ENCODE measurements at places on chromosomes 3 and 15.

GRCh38 chr3:114671741-114672510 lies 378.1 kb downstream of the TIGIT start:
- DNase-seq: no peak

GRCh38 chr3:167855306-167855705 lies 119.8 kb downstream of the SERPINI1 start:
- DNase-seq: no peak

- DNase-seq: no peak
These were observed 29.4 kb downstream of the TP53BP1 start for GRCh38 chr15:43463507-43463906.

DNA sequence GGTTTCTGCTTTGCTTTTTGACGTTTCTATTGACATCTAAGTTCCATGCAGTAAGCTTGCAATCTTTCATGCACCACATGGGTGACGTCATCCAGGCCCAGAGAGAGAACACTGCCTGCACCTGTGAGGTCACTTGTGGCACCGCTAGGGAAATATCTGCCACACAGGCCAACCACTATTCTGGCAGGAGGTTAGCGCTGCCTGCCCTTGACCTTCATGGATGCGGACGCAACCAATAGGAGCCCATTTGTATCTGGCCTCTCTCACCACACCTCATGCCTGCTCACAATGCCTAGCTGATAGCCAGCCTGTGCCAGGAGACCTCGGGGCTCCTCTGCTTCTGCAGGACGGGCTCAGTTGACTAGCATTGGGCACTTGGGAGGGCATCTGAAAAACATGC lies 55.8 kb upstream of the PRR23E start:
- no peak for DNase-seq

DNA sequence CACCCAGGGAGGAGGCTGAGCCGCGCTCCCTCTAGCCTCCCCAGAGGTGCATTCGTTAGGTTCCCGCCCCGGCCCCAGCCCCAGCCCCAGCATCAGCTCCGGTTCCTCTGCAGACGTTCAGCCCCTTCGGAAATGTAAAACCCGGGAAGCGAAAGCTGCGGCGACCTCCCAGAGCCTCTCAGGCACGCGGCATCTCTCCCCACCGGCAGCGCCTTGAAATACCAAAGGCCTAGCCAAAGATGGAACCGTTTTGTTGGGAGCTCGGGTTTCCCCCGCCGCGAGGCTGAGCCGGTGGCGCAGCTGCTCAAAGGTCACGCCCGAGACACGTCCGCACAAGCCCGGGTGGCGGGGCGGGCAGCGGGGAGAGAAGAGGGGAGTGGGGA lies 77.8 kb upstream of the HES1 start:
- DNase-seq: no peak

GRCh38 chr3:77052051-77052501 lies 12.2 kb downstream of the ROBO2 start:
- DNase-seq: no peak

DNA sequence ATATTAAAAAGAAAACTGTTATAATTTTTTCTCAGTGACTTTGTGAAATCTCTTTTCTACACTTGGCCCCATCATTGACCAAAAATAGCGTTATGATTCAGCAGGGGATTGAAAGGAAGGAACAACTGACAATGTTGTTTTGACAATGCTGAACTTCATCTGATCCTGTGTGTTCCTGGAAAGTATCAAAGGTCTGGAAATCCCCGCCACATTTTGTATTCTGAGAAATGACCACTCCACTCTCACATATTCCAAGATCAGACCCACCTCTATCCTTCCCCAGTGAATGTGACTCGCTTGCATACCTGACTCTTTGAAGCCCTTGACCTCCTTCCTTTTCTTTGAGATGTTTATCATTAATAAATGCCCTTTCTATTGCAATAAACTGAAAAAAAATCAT lies 9.7 kb upstream of the RIOX2 start:
- DNase-seq: no peak

DNA sequence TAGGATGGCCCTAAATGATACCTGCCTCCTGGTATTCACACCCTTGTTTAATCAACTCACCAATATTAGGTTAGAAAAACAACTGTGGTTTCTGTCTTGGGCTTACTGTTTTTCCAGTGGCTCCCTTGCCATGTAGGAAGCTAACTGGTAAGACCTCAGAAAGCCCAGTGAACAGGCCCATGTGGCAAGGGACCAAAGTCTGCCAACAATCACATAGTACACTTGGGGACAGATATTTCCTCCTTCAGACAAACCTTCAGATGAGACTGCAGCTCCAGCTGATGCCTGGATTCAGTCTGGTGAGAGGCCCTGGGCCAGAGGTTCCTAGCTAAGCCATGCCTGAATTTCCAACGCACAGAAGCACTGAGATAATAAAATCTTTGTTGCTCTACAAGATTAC lies 96.1 kb downstream of the GSK3B start:
- no peak for DNase-seq

DNA sequence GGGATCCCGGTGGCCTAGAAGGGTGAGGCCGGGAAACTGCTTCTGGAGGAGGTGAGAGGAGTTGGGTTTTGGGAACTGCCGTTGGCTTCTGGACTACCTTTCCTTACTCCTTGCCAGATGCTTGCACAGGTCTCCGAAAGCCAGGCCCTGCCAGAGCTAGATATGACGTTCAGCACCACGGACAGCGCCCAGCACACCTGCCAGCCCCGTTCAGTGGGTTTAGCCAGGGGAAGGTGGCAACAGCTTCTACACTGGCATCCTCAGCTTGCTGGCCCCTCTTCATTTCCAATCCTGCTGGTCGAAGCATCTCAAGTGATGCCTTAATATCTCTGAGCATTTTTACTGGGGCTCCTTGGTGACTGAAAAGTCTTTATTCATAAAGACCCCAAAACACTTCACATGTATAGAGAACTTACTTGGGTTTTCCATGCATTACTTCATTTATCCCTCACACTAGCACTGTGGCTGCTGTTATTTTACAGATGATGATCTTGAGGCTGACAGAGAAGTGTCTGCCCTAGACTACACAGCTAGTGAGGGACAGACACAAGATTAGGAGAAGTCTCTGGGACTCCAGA lies 21.9 kb downstream of the HCN4 start:
- no peak for DNase-seq

- no peak for DNase-seq
These were observed 14.9 kb downstream of the KBTBD12 start for GRCh38 chr3:127929818-127930413.

DNA sequence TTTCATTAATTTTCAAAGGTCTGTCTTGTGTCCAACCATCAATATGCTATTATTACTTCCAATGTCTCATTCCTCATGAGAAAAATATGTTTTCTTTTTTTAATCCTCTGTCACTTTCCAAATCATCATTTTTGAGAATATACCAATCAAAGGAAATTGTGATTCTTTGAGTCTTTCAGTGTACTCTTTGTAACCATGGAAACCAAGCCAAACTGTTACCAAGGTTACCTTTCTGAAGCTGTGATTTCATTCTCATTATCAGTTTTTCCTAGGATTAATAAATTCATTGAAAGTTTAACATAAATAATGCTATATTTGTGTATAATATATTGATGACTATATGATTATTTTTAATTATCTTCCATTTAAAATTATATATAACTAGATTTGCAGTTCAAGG lies 16.6 kb upstream of the PLSCR5 start:
- no peak for DNase-seq

- DNase-seq: no peak
These were observed 144.0 kb upstream of the SMAD3 start for GRCh38 chr15:66921319-66921915.

GRCh38 chr15:39357480-39358268 lies 223.2 kb upstream of the THBS1 start:
- no peak for DNase-seq

- DNase-seq: no peak
These were observed 6.1 kb downstream of the RASGRF1 start for GRCh38 chr15:79084308-79084968.

- no peak for DNase-seq
These were observed 2.4 kb downstream of the VGLL4 start for GRCh38 chr3:11641316-11641682.

DNA sequence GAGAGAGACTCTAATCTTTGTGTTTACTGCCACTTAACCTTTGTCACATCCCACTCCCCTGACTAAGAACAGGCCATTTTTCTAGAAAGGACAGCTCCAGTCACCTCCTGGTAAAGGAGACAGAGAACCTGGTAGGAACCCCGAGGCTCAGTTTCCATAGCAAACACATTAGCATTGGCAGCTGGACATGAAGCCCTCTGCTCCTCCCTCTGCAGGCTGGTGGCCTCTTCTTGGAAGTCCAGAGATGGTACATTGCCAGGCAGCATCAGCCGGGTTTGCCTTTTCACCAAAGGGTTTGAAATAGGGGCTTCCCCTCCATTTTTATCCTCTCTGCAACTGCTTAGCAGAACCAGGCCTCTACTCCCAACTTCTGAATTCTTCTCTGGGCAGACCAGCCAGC lies 213.4 kb upstream of the SEMA6D start:
- no peak for DNase-seq

DNA sequence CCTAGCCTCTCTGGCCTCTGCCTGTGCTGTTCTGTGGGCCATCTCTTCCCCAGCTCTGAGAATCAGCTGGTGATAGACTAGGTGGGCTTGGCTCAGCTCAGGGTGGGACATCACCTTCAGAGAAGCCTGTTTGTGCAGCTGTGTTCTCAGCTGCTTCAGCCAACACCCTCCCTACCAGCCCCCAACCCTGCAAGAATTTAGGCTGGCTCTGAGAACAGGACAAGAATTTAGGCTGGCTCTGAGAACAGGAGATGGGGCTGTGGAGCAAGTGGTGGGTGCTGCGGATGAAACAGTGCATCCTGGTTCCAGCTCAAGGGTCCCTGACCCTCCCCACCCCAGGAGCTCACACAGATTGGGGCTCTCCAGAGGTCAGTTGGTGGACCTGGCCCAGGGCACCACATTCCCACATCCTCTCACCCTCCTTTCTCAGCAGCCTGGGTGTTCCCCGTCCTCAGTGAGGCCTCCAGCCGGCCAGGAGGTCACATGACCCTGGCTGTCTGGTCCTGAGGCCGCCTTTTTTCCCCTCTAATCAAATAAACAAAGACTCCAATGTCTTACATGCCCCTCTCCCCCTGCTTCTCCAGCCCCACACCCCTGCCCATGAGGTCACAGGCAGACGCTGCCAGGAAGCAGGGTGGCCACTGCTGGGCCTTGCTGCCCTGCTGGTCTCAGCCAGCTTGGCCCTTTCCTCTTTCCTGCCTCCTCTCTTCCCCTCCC lies 14.9 kb downstream of the PLEKHO2 start:
- DNase-seq: no peak
